ENCODE measurements at places on chromosomes 1 and 21.

DNA sequence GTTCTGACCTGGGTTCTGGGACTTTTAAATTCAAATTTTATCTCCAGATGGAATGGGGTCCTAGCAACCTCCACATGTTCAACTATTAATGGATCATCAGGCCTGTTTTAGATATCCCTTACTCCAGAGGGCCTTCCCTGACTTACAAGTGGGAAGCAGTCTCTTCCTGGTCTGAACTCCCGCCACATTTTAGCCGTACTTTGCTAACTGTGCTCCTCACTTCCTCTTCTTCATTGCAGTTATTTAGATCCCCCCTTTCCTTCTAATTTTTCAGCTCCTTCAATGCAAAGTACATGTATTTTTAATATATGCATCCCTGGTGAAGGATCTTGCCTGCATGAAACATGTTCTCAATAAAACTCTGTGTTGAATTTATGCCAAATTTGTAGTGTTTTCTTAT lies 3.7 kb downstream of the CD1A start:
- DNase-seq = no peak

GRCh38 chr1:211336161-211336560 lies 9.5 kb downstream of the TRAF5 start:
- no peak for DNase-seq

DNA sequence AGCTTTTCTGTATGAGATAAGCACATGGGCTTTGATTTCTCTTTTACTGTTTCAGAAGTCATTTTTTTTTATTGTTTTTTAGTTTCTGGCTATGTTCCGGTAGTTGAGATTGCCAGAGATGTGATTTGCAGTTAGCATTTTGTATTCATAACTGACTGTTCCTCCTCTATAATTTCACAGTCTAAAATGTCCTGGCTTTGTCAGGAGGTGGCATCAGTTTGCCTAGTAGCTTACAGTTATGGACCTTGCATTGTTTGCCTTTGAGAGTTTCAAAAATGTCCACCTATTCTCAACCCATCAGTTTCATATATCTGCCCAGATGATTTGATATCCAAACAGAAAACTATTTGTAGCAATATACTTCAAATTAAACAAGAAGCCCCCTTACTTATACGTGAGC lies 39.5 kb upstream of the ST6GALNAC3 start:
- no peak for DNase-seq

- no peak for DNase-seq
Observed at GRCh38 chr1:160436966-160437365, 36.6 kb downstream of the VANGL2 start.

GRCh38 chr1:175818929-175819328 lies 75.5 kb upstream of the TNR start:
- DNase-seq = no peak

DNA sequence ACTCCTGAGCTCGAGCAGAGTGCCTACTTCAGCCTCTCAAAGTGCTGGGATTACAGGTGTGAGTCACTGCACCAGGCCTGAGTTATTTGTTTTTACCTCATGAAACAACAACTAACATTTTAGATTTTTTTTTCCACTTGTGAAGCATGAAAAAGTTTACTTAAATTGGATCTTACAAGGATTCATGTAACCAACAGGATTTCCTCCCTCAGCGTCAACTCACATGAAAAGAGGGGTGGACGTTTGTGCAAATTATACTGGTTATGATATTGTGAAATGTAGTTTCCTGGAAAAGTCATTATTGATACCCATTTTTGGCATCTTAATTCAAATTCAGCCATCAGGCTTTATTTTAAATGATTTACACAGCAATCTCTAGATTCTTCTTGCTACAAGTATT lies 6.5 kb downstream of the CNST start:
- no peak for DNase-seq

DNA sequence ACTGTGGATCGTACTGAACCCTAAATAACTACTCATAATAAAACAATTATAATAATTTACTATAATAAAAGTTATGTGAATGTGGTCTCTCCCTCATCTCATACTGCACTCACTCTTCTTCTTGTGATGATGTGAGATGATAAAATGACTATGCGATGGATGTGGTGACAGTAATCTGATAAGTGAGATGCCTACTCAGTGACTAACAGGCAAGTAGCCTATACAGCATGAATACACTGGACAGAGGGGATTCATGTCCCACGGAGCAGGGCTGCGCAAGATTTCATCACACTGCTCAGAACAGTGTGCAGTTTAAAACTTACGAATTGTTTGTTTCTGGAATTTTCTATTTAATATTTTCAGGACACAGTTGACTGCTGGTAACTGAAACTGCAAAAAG lies 304.0 kb downstream of the DUSP10 start:
- DNase-seq = no peak

DNA sequence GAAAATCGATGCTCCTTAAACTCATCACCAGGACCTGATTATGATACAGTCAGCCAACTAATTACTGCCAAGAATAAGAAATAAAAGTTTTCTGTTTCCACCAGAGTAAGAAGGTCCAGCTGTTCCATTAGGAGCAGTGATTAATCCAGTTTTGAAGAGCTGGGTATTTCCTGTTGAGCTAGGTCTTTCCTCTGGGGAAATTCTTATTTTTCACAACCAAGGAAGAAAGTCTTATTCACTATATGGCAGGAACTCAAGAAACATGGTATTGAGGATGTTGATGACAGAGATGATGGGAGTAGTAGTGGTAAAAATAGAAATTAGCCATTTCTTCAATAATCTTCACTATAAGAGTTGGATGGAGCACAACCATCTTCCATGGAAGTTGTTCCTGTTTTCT lies 374.6 kb upstream of the RUNX1 start:
- DNase-seq = no peak

DNA sequence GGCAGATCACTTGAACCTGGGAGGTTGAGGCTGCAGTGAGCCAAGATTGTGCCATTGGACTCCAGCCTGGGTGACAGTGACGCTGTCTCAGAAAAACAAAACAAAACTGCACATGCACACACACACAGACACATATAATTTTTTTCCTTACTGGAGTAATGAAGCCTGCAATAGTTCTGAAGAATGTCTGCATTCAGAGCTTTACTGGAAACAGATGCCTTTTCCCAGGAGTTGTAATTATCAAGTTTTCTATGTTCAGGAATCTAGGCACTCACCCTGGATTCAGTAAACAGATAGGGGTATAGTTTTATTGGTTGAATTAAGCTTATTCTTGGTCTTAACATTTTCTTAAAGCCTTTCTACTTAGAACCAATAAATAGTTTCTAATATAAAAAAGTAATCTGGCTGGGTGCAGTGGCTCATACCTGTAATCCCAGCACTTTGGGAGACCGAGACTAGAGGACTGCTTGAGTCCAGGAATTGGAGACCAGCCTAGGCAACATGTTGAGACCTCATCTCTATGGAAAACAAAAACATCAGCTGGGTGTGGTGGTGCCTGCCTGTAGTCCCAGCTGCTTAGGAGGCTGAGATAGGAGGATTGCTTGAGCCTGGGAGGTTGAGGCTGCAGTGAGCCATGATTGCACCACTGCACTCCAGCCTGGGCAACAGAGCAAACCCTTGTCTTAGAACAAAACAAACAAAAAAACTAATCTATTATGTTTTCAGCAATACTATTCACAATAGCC lies 15.8 kb downstream of the SPEN start:
- DNase-seq = no peak

DNA sequence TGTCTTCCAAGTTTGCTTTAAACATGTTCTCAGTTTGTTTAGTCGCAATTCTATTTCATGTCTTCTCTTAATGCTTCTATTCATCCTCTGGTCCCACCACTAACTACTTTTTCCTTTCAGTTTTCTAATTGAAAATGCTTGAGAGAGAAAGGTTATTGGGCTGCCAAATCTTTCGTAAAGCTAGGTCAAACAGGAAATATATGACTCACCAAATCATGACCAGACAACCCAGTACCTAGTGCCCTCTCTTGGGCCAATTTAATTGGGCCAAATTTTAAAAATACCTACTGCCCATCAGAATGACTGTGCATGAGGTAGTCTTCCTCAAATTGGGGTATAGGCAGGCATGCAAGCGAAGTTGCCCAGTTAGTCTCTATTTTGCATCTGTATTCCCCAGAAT lies 295.4 kb upstream of the PBX1 start:
- DNase-seq = no peak

DNA sequence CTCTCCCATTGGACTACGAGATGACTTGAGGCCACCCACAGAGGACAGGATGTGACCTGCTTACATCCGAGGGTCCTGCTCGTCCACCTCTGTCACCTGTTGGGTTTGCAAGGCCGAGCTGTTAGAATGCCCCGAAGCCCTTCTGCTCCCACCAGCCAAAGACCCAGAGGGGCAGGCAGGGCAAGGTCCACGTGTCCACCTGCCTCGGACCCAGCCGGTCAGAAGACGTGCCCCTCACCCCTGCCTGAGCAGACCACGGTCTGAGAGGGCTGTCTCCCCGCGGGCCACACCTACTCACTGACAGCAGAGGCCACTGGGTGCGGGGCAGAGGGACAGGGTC lies 30.3 kb upstream of the TRAPPC10 start:
- no peak for DNase-seq

DNA sequence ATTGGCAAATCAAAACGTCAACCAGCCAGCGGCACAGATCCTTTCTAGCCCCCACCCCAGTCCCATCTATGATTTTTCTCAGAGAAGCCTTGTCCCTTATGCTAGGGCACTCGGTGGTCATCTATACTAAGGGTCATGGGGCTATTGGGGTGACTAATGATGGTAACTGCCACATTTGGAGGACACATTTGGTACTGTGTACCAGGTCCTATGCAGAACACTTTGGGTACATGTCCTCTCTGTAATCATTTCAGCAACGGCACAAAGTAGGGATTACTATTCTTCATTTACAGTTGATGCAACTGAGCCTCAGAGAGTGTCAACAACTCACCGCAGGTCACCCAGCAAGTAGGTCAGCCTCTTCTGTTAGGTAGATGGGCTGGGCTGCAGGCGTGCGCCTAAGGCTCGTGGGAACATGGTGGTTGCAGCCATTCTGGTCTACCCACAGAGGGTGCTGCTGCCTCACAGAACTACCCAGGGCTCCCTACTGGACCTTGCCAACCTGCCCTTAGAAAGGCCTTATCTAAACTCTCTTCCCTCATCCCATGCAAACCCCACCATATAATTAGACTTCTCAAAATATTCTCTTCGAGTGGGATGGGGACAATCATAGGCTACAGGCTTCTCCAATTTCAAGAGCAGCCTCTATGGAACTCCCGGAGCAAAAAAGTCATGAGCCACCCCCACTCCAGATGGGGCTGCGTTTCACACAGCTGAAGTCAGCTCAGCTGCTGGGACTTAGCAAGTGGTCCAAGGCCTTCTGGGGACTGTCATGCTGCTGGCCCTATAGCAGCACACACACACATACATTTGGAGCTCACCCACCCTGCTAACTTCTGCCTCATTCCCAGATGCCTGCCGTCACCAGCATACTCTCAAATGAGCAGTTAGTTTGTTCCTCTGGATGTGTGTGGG lies 5.8 kb upstream of the SDHB start:
- peak; percentile 51 for DNase-seq

- DNase-seq = no peak
Observed at GRCh38 chr1:161012420-161012819, 8.5 kb downstream of the F11R start.

- DNase-seq = no peak
Observed at GRCh38 chr1:164853146-164853545, 294.2 kb downstream of the PBX1 start.

DNA sequence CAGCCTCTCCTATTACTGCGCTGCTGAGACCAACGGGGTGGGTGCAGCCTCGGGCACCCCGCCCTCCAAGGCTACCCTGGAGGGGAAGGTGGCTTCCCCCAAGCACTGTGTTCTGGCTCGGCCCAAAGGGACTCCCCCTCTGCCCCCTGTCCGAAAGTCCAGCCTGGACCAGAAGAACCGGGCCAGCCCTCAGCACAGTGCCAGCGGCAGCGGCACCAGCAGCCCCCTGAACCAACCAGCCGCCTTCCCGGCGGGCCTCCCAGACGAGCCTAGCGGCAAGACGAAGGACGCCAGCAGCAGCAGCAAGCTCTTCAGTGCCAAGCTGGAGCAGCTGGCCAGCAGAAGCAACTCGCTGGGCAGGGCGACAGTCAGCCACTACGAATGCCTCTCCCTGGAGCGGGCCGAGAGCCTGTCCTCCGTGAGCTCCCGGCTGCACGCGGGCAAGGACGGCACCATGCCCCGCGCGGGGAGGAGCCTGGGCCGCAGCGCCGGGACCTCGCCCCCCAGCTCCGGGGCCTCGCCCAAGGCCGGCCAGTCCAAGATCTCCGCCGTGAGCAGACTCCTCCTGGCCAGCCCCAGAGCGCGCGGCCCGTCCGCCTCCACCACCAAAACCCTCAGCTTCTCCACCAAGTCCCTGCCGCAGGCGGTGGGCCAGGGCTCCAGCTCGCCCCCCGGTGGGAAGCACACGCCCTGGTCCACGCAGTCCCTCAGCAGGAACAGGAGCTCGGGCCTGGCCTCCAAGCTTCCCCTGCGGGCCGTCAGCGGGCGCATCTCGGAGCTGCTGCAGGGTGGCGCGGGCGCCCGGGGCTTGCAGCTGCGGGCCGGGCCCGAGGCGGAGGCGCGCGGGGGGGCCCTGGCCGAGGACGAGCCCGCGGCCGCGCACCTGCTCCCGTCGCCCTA lies 533.1 kb downstream of the KIF26B start:
- DNase-seq = no peak

DNA sequence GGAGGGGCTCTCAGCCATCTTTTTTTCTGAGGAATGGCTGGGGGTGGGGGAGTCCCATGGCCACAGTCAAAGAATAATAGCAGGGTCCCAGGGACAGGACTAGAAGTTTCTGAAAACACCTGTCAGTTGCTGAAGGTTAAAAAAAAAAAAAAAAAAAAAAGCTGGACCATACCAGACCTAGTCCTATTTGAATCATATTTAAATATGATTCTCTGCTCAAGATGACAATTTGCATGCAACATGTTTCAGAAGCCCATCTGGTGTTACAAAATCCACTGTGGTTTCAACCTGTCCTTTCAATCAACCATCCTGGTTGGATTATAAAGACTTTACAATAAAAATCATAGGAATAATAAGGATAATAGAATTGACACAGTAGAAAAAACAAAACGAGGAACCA lies 153.7 kb downstream of the TENT5C start:
- DNase-seq = no peak

GRCh38 chr1:74522148-74522547 lies 9.7 kb upstream of the LRRC53 start:
- no peak for DNase-seq

- peak; percentile 53 for DNase-seq
Observed at GRCh38 chr1:74504125-74504932, 8.1 kb downstream of the LRRC53 start.

DNA sequence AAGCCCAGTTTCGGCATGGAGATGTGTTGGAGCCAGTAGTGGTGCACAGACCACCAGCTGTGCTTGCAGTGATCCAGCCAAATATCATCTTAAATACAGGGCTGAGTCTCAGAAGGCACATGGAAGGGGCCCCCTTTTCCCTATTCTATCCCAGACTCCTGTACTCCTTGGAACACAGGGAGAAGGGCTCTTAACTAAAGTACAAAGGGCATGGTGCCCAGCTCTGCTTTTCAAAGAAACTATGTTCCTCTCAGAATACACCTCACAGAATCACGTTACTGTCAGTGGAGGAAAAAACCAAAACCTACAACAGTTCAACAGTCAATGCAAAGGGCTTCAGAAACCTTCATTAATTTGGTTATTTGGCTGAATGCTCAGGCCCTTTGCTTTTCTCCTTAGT lies 180.6 kb upstream of the C1orf105 start:
- DNase-seq = no peak

GRCh38 chr1:25874635-25875153 lies 814 bp downstream of the PAQR7 start:
- no peak for DNase-seq
